Activated naive CD8-positive, alpha-beta T cell treated with anti-CD3 and anti-CD28 coated beads, Interleukin-2, amount 50 U/mL, for 16 hours (primary cell): ENCODE measurements at places on chromosomes 2 and 18.

- no peak for DNase-seq
These were observed 1231.2 kb upstream of the ZEB2 start for GRCh38 chr2:145751155-145751554.

- DNase-seq, result no peak
These were observed 21.9 kb upstream of the DLX1 start for GRCh38 chr2:172063446-172063845.

GRCh38 chr18:58624011-58624410, 4.9 kb downstream of the ALPK2 start:
- DNase-seq, result no peak

DNA sequence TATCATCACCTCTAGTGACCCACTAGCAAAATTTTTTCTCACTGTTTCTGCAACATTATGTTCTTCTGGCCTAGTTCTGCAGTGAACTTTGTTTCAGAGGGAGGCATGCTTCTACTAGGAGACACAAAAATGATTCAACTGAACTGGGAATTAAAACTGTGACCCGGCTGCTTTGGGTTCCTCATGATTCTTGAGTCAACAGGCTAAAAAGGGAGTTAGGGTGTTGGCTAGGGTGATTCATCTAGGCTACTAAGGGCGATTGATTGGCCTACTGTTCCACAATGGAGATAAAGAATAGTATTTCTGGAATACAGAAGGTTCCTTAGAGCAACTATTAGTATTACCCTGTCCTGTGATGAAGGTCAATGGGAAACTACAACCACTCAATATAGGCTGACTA, 179.5 kb downstream of the PPP1R1C start:
- no peak for DNase-seq

DNA sequence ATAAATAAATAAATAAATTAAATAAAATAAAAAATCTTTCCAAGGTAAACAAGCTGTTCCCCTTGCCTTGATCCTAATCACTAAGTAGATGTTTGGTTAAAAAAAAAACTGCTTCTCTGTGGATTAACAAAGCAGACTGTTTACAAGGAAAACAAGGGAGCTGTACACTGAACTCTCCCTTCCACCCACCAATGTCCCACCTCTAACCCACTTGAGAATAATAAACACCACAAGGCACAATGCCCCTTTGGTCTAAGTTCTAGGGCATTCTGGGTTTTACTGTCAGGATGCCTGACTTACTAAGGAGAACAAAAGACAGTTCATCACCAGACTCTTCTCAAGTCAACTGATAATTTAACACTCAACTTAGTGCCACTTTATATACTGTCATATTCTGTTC, 83.5 kb downstream of the NCKAP1 start:
- no peak for DNase-seq

DNA sequence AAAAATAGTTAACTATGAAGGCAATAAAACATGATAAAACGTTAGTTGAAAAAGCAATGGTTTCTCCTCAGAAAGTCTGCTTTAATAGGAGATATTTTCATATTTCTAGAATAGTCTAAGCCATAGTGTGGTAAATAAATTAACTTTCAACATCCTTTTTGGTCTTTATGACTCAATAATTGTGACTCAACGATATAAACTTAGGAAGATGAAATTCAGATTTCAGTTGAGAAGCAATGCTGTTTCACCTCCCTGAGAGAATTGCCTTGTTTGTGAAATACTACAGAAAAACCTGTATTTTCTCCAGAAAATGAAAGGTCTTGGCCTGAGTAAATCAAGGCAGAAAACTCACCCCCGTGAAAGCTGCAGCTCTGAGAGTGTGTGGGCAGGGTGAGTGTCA, 166.9 kb downstream of the ETAA1 start:
- DNase-seq, result no peak

- no peak for DNase-seq
These were observed 214.6 kb upstream of the LRRTM1 start for GRCh38 chr2:80519121-80519643.

DNA sequence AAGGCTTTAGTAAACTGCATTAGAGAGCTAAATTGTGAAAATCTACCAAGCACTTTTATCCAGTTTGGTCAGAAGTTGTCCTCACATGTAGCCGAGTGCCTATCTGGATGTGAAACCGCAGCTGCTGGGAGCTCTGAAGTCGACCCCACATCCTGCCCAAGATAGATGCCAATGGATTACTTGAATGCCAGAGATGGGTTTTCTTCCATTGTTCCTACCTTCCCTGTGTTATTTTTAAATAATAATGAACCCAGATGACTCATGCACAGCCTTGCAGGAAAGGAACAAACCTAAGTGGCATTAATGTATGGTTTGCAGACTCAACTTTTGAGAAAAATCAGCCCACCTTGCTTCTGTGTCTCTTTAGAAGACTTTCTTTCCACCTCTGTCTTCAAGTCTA, 408.5 kb downstream of the FBXO15 start:
- no peak for DNase-seq

GRCh38 chr2:204183608-204184007, 247.0 kb downstream of the ICOS start:
- DNase-seq, result no peak

DNA sequence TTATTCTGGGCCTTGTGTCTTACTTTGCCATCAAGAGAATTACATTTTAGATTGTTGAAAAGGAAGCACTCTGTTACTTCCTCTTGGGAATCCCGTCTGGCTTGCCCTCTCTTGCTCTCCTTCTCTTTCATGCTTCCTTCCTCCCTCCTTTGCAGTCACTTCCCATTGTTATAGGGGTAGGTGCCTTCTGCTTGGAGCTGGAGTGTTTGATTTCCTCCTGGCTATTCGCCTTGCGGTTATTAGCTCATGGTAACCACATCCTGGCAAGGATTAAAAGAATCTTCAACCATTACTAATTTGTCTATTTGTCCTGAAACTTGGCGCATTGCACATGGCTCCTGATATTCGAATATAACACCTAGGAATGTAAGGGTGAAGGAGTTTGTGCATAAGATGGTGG, 115.0 kb downstream of the CERS6 start:
- no peak for DNase-seq

GRCh38 chr18:50315100-50315871, 27.8 kb upstream of the CXXC1 start:
- no peak for DNase-seq

DNA sequence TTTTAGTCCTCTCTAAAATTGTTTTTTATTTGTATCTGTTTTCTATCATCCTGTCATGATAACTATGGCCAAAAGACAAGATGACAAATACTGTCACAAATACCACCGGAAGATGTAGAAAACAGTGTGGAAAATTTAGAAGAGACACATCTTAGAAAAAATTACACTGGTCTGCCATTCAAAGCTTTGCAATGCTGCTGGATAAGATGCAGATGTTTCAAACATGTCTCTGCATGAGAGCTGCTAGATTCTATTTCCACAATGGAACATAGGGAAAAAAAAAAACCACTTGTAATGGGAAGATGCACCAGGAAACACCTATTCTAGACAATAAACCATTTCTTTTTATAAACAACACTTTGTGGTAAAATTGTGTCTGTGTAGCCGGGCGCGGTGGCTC, 5.8 kb upstream of the TAF1B start:
- no peak for DNase-seq

- DNase-seq, result no peak
These were observed 749.7 kb upstream of the SOX11 start for GRCh38 chr2:4942441-4942840.

DNA sequence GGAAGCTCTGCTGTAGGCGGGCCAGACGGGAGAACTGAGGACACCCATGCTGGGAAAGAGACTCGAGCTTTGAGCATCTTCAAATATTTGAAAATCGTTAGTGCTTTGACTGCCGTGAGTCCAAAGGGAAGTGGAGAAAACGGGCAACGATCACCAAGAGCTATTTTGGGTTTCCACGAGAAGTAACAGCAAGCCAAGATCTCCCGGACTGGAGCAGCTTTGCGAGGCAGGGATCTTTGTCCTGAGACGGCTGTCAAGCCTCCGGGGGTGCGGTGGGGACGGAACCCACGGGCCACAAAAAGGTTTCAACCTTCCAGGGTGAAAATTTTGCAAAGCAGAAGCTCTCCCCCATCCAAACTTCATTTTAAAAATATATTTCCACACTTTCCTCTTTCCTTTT, 195.8 kb downstream of the NDUFA10 start:
- no peak for DNase-seq
